ENCODE measurements at places on chromosomes 2 and 18.

DNA sequence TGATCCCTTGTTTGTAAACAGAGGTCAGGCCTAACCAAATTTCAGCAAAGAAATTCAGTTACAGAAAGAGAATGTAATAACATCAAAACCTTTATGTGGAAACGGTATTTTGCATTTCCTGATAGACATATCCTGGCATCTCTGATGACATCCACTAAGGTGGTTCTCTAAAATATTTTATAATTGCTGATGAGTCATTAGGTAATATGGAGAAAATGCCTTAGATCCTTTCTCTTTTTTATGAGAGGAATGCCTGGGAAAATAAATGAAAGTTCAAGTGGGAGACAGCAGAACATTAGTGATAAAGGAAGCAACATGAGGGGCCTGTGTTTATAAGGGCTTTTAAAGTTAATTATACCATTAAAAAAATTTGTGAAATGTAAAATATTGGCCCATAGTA, 72.6 kb downstream of the PLCL1 start:
- DNase-seq: no peak

DNA sequence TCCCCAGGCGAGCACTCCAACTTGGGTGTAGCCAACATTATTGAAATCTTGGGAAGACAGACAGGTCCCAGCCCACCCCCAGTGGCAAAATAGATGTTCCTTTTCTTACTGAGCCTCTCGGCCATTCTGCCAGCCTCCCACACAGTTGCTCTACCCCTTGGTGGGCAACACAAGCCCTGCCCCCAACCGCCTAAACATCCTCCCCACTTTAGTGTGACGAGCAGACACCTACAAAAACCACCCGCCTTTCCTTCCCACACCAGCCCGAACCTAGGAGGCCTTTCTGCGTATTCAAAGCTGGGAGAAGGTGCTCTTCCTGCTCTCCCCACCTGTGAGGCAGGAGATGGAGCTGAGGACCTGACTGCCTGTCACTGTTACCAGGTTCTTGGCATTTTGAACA, 58.6 kb upstream of the CAB39 start:
- DNase-seq: no peak

- no peak for DNase-seq
Observed at GRCh38 chr2:118291251-118291880, 203.1 kb downstream of the INSIG2 start.

DNA sequence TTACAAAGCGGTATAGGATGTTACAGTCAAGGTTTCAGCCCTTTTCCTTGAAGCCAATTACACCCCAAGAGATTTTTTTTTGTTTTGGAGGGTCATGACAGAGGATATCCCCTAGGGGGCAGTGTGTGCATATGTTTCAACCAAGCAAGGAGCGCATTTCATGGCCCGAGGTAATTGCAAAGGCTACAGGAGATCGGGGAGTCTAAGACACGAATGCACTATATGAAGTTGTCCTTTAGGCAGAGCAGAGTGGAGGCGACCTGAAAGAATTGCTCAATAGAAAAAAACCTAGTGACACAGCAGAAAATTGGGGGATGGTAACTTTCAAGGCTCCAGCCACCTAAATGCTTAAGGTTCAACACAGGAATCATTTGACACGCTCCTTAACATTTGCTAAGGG, 219.8 kb upstream of the PARD3B start:
- peak; percentile 2 for DNase-seq

GRCh38 chr18:76420898-76421684, 74.0 kb downstream of the ZNF516 start:
- no peak for DNase-seq

- peak; percentile 47 for DNase-seq
Observed at GRCh38 chr18:3771121-3771971, 321.4 kb downstream of the TGIF1 start.

GRCh38 chr2:226337941-226338600, 461.5 kb downstream of the IRS1 start:
- no peak for DNase-seq

- no peak for DNase-seq
Observed at GRCh38 chr2:230459216-230459615, 43.2 kb downstream of the SP100 start.

GRCh38 chr2:180990337-180990736, 9.9 kb downstream of the UBE2E3 start:
- no peak for DNase-seq

DNA sequence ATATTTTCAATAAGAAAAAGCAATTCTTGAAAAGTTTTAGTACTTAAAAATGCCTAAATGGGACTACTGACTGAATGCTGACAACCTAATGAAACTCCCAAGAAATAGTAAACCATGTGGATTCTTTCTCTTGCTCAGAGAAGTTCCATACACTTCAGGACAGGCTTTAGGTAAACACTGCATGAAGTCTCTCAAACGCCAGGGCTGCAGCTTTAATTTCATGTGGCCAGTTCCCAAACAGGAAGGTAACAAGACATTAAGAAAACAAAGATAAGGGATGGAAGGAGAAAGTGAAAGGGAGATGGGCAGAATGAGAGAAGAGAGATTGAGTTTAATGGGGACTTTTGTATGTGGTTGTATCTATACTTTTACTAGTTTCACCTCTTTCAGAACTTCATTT, 734.7 kb upstream of the PKDCC start:
- DNase-seq: no peak

GRCh38 chr2:174051068-174051467, 85.9 kb upstream of the SP3 start:
- DNase-seq: no peak

- no peak for DNase-seq
Observed at GRCh38 chr2:160574468-160575140, 81.0 kb upstream of the RBMS1 start.

- no peak for DNase-seq
Observed at GRCh38 chr2:145832681-145833080, 1312.8 kb upstream of the ZEB2 start.

DNA sequence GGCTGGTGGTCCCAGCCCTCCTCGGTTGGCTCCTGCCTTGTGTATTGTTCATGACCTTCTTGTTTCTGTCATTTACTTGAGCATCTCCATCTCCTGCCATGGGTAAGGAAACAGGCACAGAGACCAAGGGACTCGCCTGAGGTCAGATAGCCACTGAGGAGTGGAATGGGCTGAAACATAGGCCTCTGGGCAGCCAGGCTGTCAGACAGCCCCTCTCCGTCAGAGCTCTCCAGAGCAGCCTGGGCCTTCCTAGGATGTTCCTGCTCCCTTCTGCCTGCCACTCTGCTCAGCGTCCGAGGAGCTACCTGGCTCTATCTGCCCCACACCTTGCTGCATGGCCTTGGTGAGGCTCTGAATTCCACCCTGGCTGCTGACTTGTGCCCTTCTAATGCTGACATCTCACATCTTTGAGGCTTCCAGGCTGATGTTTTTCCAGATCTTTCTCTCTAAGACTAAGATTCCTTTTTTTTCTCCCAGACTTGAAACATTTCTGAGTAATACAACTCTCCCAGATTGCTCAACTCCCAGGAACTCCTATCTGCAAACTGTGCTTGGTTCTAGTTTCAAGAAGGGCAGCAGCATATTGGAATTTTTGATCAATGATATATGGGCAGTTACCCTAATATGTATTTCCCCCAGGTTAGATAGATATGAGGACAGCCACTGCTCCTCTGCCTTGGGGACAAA, 67.7 kb downstream of the MCFD2 start:
- DNase-seq: no peak

- no peak for DNase-seq
Observed at GRCh38 chr2:188478724-188479123, 187.1 kb downstream of the GULP1 start.

DNA sequence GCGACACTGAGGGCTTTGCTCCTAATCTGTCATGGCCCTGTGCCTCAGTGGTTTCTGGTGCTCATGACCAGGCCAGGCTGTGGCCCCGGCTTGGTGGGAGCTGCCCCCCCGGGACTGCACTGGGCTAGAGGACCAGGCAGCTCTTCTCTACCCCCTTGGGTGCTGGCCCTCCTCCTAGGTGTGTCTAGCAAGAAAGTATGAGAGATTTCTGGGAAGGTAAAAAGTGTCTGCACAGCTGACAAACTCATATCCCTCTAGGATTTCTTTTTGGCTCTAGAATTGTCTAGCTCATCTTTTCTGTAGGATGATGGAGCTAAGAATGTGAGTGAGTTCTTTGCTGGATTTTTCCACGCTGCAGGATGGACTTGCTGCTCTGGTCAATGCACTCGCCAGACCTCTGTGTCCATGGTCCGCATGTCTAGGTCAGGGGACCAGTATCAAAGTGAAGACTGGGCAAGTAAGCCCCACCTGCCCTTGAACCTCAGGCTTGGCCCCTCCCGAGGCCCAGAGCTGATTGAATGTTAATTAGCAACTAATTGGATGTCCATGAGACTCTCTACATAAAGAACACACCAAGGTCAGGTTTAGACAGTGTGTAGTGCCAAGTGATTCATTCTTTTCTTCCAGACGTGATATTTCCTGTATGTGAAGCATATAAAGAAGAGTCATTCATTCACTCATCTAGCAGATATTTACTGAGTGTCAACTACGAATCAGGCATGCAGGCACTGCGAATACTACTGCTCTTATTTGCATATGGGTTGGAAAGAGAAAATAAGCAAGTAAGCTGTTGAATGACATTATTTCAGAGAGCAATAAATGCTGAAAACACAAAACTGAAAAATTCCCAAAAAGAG, 15.6 kb upstream of the PSD4 start:
- DNase-seq: no peak

DNA sequence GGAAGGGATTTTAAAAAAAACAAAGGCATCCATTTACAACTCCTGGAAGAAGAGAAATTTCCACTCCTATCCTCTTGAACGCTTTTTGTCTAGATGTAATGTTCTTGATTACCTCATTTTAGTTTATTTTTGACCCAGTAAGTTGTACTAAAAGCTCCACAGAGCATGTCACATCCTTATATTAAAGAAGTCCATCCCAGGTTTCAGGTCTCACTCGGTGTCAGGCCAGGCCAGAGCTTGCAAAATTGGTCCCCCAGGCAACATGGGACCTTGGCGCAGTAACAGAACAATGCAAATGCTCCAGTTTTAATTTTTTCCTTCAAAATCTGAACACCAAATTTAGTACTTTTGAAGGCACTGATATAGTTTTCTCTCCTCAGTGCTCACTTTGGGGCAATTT, 218.4 kb upstream of the REV1 start:
- DNase-seq: no peak

DNA sequence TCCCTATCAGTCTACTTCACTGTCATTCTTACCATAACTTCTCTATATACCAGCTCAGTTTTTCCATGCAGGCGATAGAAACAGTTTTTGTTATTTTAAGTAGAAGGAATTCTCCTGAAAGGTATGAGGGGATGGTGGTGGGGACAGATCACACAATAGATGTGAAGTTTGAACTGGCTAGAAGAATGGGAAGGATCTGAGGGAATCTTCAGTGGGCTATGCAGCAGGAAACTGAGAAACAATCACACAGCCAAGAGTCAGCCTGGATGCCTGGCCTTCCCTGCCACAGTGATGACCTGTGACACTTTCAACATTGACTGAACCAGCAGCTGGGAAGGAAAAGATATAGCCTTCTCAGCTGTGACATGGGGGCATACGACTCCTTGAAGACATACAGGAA, 329.1 kb upstream of the GULP1 start:
- DNase-seq: no peak

DNA sequence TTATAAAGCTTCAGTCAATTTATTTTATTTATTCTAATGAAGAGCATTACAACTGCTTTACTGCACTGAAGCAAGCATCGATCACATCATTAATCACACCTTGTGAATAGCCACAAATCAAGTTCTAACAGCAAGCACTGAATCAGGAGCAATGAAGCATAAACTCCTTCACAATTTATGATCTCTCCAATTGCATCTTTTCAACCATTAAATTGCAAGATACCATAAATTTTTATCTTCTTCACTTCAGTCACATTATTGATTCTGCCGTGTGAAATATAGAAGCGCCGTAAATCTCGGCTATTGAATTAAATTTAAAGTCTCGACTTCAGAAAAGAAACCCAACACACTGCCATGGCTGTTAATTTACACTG, 298.7 kb downstream of the CDCA7 start:
- DNase-seq: no peak

DNA sequence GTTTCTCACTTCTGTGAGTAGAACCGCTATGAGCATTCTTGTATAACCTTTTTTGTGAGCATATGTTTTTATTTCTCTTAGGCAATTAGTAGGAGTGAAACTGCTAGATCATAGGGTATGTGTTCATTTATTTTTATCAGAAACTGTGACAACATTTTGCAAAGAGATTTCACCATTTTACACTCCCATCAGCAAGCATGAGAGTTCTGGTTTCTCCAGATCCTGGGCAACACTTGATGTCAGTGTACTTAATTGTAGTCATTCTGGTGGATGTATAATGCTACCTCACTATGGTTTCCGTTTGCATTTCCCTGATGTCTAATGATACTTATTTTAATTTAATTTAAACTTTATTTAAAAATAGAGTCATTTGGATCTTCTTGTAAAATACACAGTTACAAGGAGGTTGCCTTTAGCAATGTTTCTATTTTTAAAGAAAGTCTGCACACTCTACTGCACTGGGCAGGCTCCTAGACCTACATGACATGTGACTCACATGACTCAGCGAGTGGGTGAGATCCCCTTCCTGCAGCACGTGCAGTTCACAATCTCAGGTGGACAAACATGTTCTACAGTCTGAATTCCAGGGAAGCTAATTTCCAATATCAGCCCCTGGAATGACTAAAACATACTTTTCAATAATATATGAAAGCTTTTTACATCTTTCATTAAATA, 127.0 kb upstream of the BCL2L11 start:
- no peak for DNase-seq
